ENCODE measurements at places on chromosomes 12 and 14.

GRCh38 chr12:104615048-104615561 is 158.4 kb downstream of the CHST11 start:
- no peak for DNase-seq

DNA sequence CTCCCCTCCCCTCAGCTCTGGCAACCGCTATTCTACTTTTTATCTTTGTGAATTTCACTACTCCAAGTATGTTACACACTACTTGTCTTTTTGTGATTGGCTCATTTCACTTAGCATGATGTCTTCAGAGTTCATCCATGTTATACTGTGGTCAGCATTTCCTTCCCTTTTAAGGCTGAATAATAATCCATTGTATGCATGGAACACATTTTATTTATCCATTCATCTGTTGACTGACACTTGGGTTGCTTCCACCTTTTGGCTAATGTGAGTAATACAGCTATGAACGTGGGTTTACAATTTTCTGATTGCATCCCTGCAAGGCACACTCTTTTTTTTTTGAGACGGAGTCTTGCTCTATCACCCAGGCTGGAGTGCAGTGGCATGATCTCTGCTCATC is 53.0 kb upstream of the FUT8 start:
- no peak for DNase-seq

GRCh38 chr14:50666772-50667683 is 1.1 kb downstream of the SAV1 start:
- DNase-seq, result peak; percentile 47

GRCh38 chr14:69044965-69045555 is 66.0 kb upstream of the ACTN1 start:
- no peak for DNase-seq

GRCh38 chr14:68785534-68786490 is 7.1 kb downstream of the ZFP36L1 start:
- DNase-seq, result peak; percentile 34

- peak; percentile 3 for DNase-seq
Measured at GRCh38 chr14:77458249-77458950, 507 bp downstream of the AHSA1 start.

DNA sequence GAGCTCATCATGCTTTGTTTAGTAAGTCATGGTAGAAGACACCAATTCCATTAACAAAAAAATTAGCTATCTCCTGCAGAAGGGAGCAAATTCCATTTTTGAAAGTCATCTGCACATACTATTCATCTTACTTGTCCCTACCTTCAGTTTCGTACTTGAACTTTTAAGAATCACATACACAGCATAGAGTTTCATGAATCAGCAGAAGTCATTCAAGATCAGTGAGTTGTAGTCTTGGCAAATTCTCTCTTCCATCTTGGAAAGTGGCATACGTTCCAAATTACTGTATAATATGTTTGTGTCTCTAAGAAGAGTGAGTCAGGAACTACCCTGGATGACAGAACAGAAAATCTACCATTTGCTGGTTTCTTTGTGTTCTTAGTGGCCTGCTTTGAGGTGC is 14.1 kb downstream of the VRK1 start:
- DNase-seq, result no peak

- DNase-seq, result no peak
Measured at GRCh38 chr14:45249856-45250575, 3.0 kb downstream of the MIS18BP1 start.

DNA sequence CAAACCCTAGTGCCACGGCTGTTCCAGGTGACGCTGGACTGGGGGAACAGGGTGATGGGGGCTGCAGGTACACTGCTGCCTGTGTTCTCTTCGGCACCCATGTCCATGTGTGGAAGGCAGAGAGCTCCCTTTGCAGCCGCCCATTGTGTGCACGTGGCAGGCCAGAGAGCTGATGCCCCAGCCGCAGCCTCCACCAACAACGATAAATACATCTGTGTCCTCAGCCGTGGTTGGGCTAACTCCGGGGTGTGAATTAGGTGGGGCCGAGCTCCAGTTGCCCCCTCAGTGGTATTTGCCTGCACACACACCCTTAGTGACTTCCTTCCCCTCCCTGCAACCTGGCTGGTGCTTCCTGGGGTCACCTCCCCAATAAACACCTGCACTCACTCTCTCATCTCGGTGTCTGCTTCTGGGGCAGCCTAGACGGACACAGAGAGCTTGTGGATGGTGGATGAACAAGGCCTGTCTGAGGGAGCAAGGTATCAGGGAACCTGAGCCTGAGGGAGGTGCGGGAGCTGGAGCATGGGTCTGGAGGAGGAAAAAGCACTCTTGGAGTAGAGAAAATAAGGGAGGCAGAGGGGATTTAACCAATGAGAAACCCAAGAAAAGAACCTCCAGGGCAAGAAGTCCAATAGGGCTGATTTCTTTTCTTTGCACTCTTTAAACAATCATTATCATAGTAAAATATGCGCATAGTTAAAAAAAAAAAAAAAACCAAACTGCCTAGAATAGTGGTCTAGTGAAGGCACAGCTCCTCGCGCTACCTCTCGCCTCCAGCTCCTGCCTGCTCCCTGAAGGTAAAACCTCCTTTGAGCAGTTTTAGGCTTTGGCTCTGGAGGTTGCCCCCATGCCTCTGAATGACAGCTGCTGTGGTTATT is 112.6 kb downstream of the ZNF664 start:
- no peak for DNase-seq

DNA sequence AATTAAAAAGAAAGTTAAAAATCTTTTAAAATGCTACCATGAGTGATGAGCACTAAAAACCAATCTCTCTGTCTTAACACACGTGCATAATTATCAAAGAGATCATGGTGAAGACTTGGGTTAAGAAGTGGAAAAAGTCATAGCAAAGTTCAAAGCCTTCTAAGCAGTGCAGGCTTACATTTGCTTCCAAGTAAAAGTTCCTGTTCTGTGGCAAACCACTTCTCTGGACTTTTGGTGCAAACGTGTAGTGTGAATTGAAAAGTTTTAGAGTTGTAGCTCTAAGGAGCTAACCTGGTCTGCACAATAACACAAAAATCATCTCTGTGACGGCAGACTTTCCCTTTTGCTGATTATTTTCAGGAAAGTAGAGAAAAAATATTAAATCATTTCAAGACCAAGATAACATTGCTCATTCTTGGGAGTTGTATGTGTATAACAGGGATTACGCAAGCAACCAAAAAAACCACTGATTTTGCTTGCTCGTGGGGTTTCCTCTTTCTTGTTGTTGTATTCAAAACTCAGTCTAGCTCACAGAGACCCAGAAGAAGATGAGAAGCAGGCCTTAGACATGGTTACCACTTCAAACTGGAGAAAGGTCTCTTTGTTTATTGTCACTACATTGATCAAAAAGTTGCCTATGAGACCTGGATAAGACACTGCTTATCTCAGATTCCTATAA is 2.3 kb upstream of the GLIPR1 start:
- DNase-seq, result no peak

DNA sequence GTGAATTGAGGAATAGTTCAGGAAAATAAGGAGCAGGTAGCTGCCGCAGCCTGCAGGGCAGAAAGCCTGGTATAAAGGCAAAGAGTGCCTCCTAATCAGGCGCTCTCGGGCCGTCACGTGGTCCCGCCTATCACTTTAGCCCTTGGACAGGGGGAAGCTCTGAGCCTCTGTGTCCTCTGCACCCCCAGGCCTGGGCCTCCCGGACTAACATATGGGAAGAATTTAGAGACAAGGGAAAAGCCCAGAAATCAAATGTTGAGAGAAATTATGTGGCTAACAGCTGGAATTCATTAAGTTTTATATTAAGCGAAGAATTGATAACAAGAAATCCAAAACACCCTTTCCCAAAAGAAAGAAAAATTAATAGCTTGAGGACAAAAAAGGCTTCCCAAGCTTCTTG is 417.7 kb downstream of the ATP23 start:
- no peak for DNase-seq

DNA sequence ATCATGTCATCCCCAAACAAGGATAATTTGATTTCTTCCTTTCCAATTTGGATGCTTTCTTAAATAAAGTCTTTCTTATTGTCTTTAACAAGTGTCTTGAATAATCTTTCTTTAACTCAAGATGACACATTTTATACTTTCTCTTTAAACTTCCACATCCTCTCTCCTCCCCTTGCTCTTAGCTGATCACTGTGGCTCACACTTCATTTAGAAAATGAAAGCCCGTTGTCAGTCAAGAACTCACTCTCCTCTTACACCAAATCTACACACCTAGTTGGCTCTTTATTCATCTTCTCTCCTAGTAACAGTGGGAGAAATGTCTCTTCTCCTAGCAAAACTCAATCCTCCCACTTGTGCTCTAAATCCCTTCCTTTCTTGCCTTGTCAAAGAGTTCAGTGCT is 10.4 kb upstream of the RMST start:
- DNase-seq, result no peak

DNA sequence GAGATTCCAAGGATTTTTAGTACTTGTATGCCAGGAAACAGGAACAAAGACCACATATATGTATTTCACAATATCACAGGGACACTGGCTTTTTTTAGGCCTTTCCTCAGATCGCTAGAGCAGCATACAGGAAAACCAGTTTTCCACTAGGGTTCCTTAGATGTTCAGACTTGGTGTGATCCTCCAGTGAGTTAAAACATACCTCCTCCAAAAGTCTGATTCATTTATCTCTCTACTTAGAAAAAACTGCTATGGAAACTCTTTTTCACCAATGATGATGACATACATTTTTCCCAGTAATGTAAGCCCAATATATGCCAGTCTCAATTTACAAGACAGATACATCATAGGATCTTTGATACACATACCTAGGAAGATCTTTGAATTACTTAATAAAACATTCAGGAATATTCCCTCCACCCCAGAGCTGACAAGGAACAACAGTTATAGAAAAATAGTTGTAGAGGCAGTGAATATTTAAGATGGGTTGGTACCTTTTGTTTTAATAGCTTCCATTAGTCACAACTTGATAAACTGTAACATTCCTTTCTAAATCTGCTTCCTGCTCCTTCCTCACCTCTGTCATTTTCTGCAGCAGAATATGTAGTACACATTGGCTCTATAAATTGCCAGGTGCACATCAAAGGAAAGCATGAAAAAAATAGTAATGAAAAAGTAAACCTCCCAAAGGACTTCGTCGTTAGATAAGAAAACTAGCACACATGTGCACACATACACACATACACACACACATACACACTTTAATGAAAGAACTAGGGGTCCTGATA is 27.5 kb downstream of the BCAT1 start:
- no peak for DNase-seq

DNA sequence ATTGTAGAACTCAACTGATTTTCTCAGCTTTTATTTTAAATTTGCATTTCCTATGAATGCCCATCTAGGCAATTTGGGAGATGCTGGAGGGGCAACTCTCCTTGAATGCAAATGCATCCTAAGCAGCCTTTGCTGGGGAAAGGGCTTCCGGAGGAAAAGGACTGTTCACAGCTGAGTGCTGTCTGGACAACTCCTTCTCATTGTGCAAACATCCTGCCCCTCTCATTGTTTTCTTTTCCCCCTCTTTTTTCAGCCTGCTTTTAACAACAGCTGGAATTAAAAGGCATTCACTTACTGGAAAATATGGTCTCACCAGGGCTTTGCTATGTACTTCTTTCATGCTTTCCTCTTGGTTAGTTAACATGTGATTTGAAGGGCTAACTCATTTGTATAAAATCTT is 397.8 kb downstream of the FUT8 start:
- DNase-seq, result no peak

GRCh38 chr12:50971946-50972345 is 19.6 kb downstream of the HIGD1C start:
- no peak for DNase-seq

GRCh38 chr12:82426081-82426480 is 67.8 kb downstream of the METTL25 start:
- DNase-seq, result no peak

DNA sequence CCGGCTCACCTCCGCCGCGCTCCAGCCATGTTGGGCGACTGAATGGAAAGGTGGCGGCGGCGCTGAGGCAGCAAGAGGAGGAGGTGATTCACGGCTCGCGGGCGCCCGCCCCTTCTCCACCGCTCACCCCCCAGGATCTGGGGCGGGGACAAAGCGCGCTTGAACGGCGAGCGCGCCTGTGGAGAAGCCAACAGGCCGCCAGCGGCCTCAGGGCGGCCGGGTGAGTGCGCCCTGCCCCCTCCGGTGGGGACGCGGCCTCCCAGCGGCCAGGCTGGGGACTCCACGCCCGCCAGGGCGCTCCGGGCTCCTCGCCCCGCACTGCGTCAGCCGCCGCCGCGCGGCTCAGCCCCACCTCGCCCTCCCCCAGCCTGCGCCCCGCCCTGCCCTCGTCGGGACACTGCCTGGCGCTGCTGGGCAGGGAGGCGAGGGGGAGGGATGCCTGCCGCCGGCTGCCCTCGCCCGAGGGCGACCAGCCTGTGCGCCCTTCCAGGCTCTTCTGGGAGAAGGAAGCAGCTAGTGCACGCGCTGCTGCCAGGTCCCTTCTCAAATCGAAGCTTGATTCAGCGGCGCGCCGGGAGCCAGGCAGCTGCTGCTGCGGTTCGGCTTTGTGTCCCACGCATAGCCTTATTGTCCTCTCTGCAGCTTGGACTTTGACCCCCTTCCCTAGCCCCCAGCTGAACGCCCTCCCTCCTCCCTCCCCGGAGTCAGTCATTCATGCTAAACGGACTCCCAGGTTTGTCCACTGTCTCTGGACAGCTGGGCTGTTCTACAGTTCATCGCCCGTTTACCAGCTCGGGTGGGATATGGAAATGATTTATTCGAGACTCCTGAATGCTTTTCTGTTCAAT is at the start of gene KIF21A:
Gene KIF21A (minus strand): TSS at position 40 of the 848 bp plus-strand sequence. CDS start 150 bp downstream, outside the sequence.
- DNase-seq, result peak; percentile 92

DNA sequence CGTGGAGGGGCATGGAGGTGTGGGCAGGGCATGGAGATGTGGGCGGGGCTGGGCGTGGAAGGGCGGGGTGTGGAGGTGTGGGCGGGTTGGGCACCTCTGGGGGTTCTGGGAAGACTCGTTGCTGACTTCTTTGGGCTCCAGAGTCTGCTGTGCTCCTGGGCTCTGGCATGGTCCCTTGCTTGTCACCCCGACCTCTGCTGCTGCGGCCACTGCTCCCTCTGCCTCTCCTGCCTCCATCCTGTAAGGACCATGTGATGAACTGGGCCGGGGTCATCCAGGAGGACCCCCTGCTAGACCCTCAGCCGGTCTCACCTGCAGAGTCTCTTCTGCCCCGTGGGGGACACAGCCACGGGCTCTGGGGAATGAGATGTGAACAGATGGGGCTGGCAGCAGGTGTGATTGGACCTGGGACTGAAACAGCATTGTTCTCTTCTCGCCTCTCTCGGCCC is 15.3 kb downstream of the NOC4L start:
- no peak for DNase-seq

DNA sequence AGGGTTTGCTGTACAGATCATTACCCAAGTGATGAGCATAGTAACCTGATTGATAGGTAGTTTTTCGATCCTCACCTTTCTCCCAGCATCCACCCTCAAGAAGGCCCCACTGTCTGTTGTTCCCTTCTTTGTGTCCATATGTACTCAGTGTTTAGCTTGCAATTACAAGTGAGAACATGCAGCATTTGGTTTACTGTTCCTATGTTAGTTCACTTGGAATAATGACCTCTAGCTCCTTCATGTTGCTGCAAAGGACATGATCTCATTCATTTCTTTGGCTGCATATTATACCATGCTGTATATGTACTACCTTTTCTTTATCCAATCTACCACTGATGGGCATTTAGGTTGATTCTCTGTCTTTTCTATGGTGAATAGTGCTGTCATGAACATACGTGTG is 181.6 kb upstream of the FOXG1 start:
- DNase-seq, result no peak

Data from effector memory CD8-positive, alpha-beta T cell (primary cell).